ENCODE measurements at places on chromosomes 5 and 9.

DNA sequence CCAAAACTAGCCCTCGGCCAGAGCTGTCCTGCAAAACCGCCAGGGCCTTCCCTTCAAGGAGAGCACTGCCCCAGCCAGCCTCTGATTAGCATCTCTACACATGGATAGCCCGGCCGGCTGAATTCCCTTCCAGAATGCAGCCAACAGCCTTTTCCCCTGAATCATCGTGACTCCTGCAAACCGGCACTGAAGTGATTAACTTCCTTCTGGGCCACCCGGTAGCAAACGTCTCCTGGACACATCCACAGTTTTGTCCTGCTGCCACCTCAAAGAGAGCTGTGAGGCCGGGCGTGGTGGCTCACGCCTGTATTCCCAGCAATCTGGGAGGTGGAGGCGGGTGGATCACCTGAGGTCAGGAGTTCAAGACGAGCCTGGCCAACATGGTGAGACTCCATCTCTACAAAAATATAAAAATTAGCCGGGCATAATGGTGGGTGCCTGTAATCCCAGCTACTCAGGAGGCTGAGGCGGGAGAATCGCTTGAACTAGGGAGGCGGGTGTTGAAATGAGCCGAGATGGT is 21.1 kb upstream of the EEIG1 start:
- DNase-seq, result no peak

DNA sequence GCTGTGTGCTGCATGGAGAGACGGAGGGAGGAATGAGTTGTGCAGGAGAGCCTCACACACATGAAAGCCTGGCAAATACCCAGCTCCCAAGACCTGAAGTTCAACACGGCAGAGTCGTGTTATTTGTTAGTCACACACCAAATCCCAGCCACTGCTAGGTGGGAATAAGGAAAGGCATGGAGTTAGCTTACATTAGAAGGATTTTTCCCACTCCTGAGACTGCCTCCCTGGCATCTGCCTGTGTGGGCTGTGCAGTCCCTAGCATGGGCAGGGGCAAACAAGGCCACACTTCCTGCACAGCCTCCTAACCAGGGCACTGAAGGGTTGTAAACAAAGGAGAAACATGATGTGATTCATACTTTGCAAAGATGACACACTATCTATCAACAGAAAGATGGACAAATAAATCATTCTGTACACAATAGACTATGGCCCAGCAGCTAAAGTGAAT is 306.8 kb downstream of the SPOCK1 start:
- no peak for DNase-seq

GRCh38 chr5:142794537-142794936 is 24.4 kb downstream of the ARHGAP26 start:
- DNase-seq, result no peak

GRCh38 chr5:172494630-172495505 is 40.5 kb upstream of the SH3PXD2B start:
- no peak for DNase-seq

DNA sequence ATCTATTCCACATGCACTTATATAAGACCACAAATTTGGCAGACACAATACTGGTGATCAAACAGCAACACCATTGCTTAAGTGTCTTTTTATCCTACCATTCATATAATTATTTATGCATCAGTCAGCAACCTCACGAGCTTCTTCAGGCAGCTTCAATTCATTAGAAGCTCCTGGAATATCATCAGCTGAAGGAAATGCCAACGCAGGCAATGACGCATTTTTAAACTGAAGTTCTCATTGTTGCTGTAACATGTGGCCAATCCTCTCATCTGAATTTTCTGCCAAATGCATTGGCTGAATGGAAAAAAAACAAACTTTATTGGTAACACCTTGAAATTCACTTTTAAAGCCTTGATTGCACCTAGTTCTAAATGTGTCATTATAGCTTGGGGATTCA is 376.4 kb upstream of the RGMB start:
- DNase-seq, result no peak

- no peak for DNase-seq
Observed at GRCh38 chr9:16143947-16144890, 591.4 kb downstream of the CCDC171 start.

GRCh38 chr9:136336156-136336870 is 9.0 kb downstream of the GPSM1 start:
- no peak for DNase-seq

DNA sequence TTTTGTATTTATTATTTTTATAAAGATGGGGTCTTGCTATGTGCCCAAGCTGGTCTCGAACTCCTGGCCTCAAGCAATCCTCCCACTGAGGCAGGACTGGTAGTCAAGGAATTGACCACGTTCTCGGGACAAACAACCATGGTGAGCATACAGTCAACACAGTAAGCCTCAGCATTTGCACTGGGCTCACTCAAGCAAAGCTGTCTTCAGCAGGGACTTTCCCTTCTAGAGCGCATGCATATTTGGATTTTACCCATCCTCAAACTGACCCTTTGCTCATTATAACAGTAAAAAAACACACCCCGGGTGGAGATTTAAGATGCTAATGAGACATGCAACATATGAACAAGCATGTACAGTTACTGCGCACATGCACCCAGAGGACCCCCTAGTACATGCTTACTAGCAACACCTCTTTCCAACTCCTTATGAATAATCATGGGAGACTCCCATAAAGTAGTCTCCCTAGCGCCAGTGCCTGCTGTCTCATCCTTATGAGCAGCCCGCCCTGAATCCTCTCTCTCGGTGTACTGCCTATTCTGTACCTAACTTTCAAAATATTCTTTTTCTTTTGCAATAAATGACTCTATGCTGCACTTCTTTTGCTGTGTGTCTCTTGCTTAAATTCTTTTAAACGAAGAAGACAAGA is 41.5 kb downstream of the C5orf22 start:
- no peak for DNase-seq

GRCh38 chr9:98263080-98263479 is 7.6 kb upstream of the TBC1D2 start:
- DNase-seq, result no peak

DNA sequence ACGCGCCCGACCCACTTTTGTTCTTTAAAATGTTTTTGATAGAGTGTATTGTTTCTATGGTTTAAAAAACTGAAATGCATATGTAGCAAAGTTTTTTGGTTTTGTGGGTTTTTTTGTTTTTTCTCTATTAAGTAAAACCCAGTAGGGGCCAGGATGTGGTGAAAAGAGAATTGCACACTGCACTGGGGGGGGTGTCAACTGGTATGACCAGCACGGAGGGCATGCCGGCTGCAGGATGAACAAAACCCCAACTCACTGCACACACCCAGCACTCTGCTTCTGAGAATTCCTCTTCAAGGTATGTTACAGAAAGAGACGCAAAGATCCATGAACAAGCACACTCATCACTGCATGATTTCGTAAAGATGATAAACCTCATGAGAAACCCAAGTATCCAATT is 75.0 kb downstream of the STK10 start:
- peak; percentile 21 for DNase-seq

DNA sequence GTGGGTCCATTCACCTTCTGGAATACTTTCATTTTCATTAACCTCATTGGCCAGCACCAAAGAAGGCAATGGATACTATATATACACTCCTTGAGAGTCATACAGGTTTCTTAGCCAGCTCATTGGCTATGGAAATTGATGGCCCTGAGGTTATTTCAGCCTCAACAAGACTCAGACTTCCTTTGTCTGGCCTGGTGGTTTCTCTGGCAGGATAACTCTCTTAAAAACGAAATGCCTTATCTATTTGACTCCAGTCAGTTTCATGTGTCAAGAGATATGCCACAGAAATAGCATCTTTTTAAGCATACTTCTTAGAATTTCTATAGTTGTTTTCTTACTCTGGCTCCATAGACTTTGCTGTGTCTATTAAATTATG is 28.9 kb downstream of the CDH9 start:
- DNase-seq, result no peak

GRCh38 chr5:95931079-95931833 is 30.4 kb downstream of the ELL2 start:
- no peak for DNase-seq

GRCh38 chr5:10227379-10227778 is 22.3 kb downstream of the ATPSCKMT start:
- DNase-seq, result no peak

DNA sequence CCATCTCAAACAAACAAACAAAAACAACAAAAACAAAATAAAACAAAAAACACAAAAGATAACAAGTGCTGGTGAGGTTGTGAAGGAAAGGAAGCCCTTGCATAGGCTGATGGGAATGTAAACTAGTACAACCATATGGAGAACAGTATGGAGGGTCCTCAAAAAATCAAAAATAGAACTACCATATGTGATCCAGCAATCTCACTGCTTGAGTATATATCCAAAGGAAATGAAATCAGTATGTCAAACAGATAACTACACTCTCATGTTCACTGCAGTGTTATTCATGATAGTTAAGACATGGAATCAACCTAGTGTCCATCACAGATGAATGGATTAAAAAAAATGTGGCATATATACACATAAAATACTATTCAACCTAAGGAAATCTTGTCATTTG is 395.7 kb upstream of the SLC24A2 start:
- no peak for DNase-seq

All from stimulated activated CD4-positive, alpha-beta T cell treated with anti-CD3 and anti-CD28 coated beads, Interleukin-1b, Interleukin-23, amount 100 ng/mL, for 1 hour (primary cell).